ENCODE measurements at places on chromosomes 5 and 9.

- DNase-seq = no peak
Measured at GRCh38 chr9:111375817-111376564, 46.0 kb upstream of the OR2K2 start.

- no peak for DNase-seq
Measured at GRCh38 chr5:171908638-171909037, 97.8 kb downstream of the FBXW11 start.

GRCh38 chr9:130308081-130308571 lies 42.6 kb downstream of the HMCN2 start:
- no peak for DNase-seq

DNA sequence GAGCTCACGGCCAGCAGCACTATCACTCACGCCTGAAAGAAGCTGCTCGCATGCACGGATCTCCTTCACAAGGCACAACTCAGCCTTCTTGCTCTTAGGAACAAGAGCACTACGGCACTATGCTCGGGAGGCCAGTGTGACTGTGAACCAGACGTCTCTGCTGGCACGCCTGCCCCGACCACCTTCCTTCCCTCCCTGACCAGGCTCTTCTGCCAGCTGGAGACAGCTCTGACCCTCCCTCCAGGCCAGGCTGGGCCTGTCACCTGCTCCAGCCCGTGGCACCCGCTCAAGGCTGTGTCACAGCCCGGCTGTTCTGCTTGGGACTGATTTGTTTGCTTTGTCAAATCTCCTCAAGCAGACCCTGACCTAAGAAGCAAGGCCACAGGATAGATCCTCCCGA lies 7.0 kb downstream of the TBC1D9B start:
- DNase-seq = no peak

- no peak for DNase-seq
Measured at GRCh38 chr5:33736510-33736909, 155.3 kb downstream of the ADAMTS12 start.

DNA sequence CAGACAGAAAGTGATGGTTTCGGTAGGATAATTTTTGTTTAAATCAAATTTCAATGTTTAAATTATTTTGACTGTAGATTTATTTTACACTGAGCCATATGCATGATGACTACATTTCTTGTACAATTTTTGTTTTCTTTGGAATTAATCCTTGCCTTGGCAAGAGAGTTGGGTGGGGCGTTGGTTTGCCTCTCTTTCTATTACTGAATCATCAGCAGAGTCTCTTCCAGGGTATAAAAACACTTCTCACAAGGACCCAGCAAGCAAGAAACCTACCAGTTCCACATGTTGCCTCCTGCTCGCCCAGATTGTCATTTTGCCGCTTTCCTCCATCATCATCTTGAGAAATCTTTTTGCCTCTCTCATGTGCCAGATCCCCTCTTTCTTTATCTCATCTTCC lies 455.0 kb upstream of the DMAC1 start:
- no peak for DNase-seq

DNA sequence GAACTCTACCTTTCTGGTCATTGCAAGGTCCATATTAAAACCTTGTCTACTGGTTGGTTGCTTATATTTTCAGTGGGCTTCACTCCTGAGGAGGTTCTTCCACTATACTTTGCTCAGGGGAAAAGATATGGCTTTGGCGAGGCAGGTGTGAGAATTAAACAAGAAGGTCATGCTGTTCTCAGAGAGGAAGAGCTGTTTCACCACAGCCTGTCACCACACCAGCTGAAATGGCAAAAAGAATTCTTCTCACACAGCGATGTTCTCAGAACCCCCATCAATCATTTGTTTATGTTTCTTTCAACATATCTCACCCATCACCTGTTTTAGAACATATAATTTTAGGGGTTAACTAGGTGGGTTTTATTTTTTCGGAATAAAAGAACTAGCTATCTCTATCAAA lies 38.6 kb downstream of the CAPSL start:
- no peak for DNase-seq

DNA sequence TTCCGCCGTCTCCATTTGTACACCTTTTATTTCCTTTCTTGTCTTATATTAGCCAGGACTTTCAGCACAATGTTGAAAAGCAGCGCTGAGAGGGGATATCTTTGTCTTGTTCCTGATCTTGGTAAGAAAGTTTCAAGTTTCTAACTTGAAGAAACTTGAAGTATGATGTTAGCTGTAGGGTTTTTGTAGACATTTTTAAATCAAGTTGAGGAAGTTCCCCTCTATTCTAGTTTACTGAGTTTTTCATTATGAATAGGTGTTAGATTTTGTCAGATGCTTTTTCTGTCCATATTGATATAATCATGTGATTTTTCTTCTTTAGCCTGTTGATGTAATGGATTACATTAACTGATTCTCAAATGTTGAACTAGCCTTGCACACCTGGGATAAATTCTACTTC lies 425.7 kb downstream of the PIK3R1 start:
- DNase-seq = no peak

GRCh38 chr9:121021301-121021700 lies 28.8 kb downstream of the C5 start:
- DNase-seq = no peak

GRCh38 chr9:123128591-123128990 lies 95.1 kb downstream of the GPR21 start:
- DNase-seq = no peak

DNA sequence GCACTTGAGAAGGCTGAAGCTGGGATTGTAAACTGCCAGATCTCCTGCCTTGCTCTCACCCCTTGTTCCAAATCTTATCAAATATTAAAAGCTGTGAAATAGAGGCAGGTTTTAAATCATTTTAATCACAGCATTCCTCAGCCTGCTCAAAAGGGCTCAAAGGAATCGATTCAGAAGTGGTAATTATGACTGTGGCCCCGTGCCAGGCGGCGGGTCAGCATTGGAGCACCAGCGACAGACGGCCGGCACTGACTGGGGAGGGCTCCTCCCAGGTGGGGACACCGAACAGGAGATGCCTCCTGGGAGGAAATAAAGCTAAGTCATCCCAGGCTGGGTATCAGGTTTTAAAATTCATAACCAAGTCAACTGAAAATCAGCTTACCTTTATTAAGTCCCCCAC lies 66.7 kb downstream of the KCNIP1 start:
- no peak for DNase-seq

DNA sequence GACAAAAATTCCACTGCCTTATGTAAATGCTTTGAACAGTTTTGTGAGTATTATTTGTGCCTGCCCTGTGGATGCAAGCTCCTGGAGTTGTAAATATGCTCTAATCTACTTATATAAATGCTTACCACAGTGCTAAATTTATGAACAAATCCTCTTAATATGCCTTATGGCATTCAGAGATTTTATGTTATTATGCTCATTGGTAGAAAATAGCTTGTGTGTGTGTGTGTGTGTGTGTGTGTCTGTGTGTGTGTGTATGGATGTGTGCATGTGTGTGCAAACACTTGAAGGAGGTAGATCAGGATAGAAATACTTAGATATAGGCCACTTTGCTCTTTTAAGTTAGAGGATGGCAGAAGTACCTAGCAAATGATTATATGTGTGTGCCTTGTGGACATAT lies 253.9 kb downstream of the TAF11L14 start:
- DNase-seq = no peak

GRCh38 chr9:14057368-14058324 lies 256.3 kb downstream of the NFIB start:
- no peak for DNase-seq

GRCh38 chr5:74094096-74094781 lies 468.2 kb downstream of the ARHGEF28 start:
- DNase-seq = no peak

GRCh38 chr9:84846906-84847305 lies 177.4 kb downstream of the NTRK2 start:
- no peak for DNase-seq

DNA sequence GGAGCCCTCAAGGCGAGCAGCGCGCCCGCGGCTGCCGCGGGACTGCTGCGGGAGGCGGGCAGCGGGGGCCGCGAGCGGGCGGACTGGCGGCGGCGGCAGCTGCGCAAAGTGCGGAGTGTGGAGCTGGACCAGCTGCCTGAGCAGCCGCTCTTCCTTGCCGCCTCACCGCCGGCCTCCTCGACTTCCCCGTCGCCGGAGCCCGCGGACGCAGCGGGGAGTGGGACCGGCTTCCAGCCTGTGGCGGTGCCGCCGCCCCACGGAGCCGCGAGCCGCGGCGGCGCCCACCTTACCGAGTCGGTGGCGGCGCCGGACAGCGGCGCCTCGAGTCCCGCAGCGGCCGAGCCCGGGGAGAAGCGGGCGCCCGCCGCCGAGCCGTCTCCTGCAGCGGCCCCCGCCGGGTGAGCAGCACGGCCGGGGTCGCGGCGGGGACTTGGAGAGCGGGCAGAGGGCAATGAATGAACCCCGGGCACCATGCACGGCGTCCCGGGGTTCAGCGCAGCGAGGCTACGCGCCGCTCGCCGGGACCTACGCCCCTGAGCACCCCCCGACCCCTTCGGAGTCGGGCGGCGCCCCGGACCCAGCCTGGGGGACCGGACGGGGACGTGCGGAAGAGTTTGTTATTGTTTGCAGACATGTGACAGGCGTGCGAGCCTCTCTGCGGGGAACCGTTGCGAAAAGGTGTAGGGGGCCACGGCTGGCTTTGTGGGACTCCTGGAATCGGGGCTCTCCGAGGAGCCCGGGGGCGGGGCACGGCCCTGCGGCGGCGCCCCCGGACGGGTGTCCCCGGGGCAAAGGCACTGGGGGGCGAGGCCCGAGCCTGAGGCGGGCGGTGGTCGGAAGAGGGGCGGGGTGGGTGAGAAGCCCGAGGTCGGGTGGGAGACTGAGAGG lies 553 bp downstream of the MAP3K1 start:
- peak; percentile 26 for DNase-seq

Data from CD4-positive, alpha-beta T cell treated with Interferon gamma for 1 hour (primary cell).